ENCODE measurements at places on chromosomes 12 and 14. TPM values are rescaled to one million over a fixed set of nuclear protein-coding genes. Genes with fewer than 3 reads are reported as not detected.

The FAM90A1 gene
- 0.14 TPM for total RNA-seq

The GLI1 gene
- 13.8 TPM for total RNA-seq

The SMOC1 gene
- 21.8 TPM for total RNA-seq

The SERPINA9 gene
- total RNA-seq = 0.13 TPM

The VDR gene
- total RNA-seq = 3.9 TPM

The DUSP6 gene
- total RNA-seq = 8.5 TPM

The RNASE4 gene
- total RNA-seq = 9.3 TPM
